Right atrium auricular region (tissue), 2 donors: ENCODE measurements at places on chromosomes 3 and 15.

- no peak for DNase-seq
Measured at GRCh38 chr3:131714585-131715220, 211.9 kb upstream of the MRPL3 start.

DNA sequence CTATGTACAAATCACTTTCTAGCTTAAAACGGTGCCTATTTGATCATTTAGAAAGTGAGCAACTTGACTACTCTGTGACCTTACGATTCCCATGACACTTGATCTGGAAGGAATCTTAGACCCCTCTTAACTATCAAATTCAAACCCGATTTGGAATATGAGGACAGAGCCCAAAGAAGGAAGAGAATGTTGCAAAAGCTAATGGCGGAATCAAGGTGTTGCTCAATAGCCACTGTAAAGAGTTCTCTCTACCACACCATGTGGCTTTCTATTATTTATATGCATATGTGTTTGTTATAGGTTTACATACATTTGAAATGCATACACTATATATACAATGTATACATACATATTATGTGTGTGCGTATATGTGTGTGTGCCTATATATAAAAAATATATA, 39.9 kb downstream of the PYDC2 start:
- no peak for DNase-seq

DNA sequence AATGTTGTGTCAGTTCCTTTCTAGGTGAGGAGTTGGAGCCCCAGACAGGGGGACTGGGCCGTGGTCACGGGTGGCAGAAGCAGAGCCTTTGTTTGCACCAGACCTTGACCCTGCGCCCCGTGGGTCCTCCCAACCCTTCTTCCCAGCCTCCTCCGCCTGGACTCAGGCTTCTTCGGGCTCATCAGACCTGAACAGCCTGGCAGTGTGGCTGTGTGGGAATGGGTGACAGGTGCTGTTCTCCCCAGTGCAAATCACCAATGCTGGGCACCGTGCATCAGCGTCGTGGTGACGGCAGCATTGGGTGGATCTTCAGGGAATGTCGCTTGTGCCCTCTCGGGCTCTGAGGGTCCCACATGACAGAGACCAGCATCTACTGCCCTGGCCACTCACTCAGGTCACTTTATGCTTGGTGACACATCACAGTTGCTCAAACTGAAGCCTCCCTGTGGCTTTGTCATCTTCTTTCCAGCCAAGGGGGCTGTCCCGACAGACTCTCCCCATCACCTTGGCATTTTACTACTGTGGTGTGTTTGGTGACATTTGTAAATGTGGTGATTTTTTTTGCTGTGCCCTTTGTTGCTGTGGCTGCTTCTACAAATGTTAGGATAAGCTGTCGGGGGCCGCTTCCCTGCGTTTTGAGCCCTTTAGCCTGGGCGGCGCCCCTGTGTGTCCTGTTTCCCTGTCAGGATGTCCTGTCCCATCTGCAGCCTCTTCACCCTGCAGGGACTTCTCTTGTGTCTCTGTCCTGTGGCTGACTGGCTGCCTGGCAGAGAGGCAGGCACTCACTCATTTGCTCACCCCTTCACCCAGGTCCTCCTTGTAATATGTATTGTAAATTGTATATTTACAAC, 14.5 kb downstream of the APBA2 start:
- no peak for DNase-seq

DNA sequence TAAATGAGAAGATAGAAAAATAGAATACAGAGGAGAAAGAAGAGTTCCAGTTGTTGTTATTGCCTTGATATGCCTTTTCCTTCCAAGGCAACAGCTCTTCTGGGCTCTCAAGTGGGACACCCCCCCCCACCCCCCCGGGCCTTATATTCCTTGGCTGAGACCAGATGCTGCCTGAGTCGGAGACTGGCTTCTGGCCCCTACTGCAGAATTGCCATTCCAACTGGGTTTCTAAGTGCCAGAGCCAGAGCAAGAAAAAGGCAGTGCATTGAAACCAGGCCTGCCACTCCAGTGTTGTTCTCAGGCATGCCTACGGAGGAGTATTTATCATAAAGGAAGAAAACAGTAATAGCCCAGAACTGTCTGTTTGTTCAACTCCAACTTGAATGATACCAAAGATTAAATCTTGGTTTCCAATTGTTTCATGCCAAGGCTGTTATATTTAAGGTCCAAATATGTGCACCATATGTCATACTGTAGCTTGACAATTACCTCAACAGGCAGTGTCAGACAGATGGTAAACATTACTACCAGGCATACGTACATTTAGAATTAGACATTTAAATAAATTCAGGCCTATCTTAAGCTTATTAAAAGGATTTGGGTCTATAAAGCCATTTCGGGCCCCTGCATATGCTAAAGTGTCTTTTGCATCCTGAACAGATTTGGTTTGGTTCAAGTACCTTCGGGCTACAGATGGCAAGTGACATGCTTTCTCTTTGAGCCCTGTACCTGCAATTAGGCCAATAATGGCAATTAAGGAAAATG, 209.9 kb upstream of the SEMA6D start:
- no peak for DNase-seq

DNA sequence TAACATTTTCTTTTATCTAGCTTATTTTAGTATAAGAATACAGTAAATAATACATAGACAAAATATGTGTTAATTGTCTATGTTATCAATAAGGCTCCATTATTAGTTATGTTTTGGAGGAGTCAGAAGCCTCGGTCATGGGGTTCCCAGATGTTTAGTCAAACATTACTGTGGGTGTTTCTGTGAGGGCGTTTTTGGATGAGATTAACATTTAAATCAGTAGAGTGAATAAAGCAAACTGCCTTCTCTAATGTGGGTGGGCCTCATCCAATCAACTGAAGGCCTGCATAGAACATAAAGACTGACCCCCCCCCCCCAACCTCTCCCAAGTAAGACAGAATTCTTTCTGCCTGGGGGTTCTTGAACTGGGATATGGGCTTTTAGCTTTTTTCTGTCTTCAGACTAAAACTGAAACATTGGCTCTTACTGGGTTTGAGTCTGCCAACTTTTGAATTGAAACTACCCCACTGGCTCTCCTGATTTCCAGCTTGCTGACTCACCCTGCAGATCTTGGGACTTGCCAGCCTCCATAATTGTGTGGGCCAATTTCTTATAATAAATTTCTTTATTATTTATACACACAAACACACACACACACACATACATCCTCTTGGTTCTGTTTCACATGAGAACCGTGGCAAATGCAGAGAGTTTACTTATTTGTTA, 192.0 kb downstream of the TPRG1 start:
- DNase-seq, result no peak

DNA sequence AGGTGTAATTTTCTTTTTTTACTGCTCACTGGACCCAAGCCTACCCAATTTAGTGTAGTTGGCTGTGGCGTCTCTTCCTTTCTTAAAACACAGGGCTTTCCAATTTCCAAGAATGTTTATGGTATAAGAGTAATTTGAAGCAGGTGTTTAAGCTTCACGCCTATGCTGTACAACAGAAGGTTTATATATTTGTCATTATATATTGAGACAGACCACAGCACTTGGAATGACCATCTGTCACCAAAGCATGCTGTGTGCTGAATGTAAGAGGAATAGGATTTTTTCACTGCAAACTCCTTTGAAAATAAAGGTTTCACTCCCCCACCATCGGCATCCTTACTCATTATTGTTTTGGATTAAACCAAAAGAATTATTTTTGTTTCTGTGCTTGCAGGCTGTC, 325.7 kb downstream of the OTOL1 start:
- no peak for DNase-seq

GRCh38 chr3:154132777-154133375, 11.7 kb downstream of the ARHGEF26 start:
- DNase-seq, result no peak

DNA sequence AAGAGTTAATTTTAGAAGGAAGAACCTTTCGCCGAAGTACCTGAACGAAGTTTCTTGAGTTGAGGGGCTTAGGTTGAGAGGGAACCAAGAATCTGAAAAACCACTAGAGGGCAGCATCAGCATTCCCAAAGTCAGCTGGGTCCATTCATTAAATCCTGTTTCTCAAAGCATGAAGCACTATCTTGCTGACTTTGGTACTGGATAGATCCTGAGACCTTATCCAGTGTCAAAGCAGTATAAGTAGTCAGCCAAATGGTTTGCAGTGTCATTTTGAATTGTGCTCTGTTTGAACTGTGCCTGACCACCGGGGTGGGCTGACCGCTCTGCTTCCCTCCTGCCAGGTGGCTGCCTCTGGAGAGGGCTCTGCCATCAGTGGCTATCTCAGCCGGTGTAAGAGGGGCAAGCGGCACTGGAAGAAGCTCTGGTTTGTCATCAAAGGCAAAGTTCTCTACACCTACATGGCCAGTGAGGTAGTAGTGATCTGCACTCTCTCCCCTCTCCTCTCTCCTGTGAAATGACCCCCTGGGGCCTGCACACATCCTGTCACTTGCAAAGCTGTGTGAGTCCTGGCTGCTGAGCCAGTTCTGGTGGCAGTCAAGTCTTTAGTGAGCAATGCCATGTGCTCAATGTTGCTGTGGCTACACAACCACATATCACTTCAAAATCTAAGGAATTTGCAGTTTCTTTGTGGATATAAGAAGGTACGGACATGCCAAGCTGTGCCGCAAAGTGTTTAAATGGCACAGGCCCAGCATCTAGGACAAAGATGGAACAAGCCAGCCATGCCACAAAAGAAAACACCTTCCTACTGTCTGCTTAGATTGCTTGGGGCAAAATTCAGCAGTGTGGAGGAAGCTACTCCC, 21.4 kb upstream of the NR2C2 start:
- DNase-seq, result no peak

GRCh38 chr15:99692825-99693224, 40.4 kb downstream of the LYSMD4 start:
- no peak for DNase-seq

DNA sequence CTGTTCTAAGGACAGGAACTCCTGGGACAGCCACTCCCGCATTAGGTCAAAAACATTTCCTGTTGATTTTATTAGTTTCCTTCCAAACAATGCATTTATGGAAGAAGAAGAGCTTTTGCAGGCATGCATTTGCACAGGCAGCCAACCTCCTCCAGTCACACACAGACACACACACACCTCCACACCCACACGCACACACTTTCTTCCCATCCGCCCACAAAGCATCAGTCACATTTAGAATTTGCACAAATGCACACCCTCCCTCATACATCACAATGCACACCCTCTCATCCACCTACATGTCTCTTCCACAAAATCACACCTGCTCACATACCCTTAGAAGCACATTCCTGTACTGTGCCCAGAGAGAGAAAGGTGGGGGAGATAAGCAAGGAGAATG, 4.1 kb upstream of the TYRO3 start:
- no peak for DNase-seq

DNA sequence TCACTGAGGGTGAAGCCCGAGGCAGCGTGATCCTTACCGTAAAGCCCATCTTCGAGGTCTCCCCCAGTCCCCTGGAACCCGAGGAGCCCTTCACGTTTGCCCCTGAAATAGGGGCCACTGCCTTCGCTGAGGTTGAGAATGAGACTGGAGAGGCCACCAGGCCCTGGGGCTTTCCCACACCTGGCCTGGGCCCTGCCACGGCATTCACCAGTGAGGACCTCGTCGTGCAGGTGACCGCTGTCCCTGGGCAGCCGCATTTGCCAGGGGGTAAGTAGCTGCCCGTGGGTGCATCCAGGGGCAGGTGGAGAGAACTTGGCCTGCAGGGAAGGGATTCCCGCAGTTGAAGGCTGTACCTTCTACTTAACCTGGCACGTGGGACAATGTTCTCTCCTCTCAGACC, 42.4 kb downstream of the ACAN start:
- DNase-seq, result no peak

- DNase-seq, result no peak
Measured at GRCh38 chr3:122271246-122271898, 53.7 kb upstream of the CSTA start.

DNA sequence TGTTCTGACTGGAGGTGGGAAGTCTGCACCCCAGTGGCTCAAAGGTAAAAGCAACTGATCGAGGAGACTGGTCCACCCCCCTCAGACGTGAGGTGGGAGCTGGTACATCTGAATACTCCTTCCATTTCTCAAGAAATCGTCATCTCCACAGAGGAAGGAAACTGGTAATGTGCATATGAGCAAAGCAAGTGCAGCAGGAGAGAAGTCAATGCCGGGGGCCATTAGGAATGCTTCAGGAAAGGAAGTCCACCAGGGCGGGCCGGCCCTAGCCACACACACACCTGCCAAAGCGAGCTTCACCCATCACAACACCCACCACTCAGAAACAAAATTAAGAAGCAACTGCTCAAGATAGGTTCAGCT, 8.5 kb downstream of the TBC1D2B start:
- DNase-seq, result no peak

GRCh38 chr15:48102167-48102566, 18.6 kb upstream of the SLC24A5 start:
- DNase-seq, result no peak

DNA sequence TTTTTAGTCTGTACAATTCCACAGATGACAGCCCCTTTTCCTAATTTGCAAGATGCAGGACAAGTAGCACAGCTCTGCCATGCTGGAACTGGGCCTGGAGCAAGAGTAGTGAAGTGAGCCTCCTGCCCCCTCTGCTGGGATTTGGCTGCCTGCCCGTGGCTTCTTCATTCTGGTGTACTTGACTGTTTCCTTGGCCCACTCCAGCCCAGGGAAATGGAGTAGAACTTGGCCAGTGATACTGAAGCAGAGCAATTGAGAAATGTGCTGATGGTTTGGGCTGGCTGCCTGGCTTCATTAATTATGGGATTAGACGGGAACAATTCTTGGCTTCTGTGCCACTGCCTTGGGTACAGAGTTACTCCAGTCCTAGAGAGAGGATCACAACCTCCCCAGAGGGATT, 2.8 kb downstream of the GPD1L start:
- peak; percentile 86 for DNase-seq

- DNase-seq, result peak; percentile 65
Measured at GRCh38 chr15:31758126-31758525, 272.2 kb upstream of the CHRNA7 start.

GRCh38 chr3:119240101-119240590, 532 bp downstream of the B4GALT4 start:
- DNase-seq, result no peak

DNA sequence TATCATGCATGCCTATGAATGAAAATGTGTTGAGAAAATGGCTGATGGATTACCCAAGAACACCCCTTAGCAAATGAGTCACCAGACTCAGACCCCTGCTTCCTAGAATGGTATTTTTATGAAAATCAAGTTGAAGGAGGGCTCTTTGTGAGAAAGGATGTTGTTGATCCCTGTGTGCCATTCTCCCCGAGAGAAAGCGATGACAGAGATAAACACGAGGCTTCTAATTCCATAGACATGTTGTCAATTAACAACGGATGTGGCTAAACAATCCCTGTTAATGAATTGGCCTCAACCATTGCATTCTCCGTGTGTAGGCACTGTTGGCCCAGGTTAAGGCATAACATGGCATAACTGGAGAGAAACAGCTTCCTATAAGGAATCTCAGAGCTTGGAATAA, 5.8 kb upstream of the OXTR start:
- DNase-seq, result no peak

GRCh38 chr15:41866263-41866703, 27.6 kb downstream of the SPTBN5 start:
- no peak for DNase-seq
